ENCODE measurements at places on chromosomes 11 and 22.

- DNase-seq, result no peak
Observed at GRCh38 chr11:119910051-119910450, 181.1 kb upstream of the NECTIN1 start.

- no peak for DNase-seq
Observed at GRCh38 chr22:23564276-23564675, 15.8 kb downstream of the IGLL1 start.

DNA sequence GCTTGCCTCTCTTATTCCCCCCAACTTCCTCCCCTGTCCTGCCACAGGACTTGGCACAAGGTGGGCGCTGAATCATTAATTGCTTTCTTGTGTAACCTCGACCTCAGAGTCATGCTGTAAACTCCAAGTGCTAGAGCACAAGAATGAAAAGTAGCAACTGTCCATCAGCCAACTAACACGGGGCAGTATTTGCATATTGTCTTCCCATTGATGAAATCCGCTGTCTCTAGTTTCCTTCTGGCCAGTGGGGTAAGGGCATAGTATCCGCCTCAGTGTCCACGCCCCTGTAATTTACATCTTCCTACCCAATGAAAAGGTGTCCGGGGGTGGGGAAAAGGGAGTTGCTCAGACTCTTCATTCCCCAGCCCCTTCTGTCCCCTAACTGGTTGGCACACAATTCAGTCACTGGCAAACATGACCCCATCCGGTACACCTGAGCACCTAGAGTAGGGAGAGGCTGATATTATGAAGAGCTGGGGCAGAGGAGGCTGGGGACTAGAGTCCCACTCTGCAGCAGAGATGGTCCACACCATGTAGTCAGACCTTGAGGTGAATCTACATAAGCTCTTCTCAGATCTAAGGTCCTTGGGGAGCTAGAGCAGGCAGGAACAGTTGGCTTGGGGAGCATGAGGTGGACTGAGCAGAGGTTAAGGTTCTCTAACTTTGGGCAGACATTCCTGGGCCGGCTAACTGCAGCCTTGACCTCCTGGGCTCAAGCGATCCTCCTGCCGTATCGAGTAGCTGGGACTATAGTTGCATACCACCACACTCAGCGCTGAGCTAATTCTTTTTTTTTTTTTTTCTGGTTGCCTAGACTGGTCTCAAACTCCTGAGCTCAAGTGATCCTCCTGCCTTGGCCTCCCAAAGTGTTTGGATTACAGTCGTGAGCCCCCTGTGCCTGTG lies 6.8 kb upstream of the GGA1 start:
- no peak for DNase-seq

DNA sequence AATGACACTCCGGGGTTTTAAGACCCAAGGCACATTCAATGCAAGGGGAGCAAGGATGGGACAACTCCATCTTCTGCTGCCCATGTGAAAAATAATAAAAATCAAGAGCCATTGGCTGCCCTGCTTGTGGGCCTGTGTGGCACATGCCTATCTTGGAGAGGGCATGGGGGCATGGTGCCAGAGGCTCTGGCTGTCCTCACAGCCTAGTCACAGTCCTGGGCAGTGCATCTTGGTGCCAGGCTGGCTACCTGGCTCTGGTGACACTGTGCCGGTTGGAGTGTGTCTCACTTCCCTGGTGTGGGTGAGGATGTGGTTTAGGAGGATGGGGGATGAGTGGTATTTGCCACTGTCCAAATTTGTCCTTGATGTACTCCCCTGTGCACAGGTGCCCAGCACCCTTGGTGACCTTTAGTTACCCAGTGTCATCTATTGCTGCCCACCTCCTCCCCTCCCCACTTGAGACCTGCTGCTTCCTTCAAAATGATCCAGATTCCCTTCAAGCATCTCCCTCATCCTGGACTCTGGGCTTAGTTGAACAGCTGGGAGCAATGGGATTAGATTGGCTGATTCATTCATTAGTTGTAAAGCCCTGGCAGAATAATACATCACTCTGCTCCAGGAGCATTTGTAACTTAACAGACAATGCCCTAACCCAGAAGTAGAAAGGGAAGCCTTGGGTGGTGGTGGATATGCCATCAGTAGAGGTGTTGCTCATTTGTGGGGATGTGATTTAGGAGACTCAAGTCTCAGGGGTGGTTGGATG lies 4.6 kb downstream of the TMEM86A start:
- no peak for DNase-seq
